ENCODE measurements at places on chromosomes 16 and 17.
A peak's percentile ranks its signal among the peaks of the same experiment; 100 is the strongest.

DNA sequence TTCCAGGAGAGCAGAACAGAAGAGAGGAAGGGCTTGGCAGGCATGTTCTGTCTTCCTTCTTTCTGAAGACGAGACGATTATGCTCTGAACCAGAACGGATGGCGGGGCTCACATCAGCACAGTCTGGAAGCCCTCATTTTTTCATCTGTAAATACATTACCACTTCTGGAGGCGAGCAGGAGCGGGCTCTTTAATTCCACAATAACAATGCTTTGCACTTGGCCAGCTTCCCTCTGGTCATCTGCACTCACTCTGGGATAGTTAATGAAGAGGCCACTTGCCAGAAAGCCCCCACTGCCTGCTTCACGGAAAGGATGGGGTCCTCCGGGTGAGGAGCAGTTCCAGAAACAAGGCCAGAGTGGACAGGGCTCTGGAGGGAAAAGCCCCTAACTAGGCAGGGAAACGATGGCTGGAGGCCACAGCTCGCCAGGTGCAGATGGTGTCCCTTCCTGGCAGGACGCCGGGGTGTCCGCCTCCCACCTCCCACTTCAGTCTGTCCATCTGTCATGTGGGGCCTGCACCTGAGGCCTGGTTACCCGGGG is 13.1 kb upstream of the BCAR1 start:
- no peak for DNase-seq

DNA sequence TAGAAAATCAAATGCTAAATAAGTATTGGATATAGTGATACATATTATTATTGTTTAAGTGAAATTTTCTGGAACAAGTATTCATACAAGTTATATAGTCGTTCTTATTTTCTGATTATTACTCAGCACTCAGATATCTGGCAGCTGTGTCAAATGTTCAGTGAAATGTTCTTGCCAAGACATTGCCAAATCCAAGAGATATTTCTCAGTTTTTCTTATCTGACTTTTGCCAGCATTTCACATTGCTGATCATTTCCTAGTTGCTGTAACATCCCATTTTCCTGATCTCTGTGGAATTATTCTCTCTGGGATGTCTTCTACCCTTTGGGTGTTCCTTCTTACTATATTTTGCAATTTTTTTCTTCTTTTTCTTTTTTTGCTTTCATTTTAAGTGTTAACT is 262.3 kb downstream of the KIF2B start:
- DNase-seq: no peak

DNA sequence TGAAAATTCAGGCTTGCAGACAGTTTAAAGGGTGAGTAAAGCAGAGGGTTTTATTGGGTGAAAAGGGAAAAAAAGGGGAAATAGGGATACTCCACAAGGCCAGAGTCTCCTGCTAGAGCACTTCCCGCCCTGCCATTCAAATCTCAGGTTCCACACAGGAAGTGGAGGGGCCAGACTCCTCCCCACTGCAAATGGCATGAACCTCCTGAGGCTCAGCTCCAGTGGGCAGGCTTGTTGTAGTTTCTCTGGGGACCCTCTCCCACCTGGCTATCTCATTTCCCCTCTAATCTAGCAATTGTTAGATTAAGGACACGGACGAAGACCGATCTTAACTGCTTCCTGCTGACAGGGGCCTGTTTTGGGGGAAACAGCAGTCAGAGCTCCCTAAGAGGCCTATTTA is 43.4 kb downstream of the TAOK1 start:
- DNase-seq: no peak

DNA sequence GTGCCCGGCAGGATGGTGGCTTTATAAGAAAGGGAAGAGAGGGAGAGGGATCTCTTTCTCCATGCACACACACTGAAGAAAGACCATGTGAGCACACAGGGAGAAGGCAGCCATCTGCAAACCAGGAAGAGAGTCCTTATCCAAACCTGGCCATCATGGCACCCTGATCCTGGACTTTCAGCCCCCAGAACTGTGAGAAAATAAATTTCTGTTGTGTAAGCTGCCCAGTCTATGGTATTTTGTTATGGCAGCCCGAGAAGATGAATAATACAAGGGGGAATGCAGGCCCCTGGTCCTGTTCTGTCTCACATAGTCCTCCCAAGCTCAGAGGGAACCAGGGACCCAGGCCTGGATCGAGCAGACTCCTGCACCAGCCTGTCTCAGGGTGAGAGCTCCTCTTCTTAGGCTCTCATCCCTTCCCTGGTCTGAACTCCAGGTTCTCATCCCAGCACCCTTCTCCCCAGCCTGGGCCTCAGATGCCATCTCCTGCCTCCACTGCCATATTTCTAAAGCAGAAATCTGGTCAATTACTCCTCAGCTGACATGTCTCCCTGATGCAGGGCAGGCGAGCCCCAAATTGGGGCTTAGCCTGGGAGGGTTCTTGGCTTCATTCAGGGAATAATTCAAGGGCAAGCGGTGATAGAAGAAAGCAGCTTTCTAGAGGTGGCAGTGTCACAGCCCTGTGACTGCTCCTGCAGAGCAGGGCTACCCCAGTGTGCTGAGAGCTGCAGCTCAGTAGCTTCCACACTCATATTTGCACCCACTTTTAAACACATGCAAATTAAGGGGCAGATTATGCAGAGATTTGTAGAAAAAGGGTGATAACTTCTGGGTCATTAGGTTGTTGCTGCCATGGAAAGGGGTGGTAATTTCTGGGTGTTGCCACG is 28.8 kb downstream of the IGFBP4 start:
- DNase-seq: peak; percentile 47

DNA sequence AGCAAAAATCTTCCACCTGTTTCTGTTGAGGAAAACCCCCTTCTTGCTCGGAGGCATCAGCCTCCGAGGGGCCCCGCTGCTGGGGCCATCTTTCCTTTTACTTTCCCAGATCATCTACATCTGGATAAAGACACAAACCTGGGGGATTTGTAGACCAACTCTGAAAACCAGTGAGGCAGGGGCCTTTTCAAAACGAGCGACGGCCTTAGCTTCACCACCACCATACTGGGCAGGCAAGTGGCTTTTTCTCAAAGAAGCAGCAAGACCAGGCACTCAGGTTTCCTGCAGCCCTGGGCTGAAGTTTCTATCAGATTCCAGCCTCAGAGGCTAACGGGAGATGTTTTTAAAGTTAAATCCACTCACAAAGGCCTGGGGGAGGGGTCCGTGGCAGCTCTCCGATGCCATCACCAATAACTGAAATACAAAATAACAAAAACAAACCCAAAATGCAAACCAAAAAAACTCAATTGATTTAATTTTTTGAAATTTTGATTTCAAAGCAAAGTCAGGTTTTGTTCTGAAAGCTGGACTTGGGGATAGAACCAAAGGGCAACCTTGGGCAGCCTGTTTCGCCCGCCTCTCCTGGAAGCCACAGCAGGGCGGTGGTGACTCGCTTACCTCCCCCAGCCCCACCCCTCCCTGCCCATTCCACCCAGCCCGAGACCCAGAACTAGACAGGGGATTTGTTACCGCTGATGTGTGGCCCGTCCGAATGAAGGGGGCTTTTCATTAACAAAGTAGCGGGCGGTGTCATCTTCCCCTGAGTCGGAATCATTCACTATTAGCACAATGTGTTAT is 55.8 kb downstream of the SALL1 start:
- DNase-seq: no peak

- no peak for DNase-seq
Measured at GRCh38 chr16:11524098-11524760, 62.5 kb downstream of the LITAF start.

DNA sequence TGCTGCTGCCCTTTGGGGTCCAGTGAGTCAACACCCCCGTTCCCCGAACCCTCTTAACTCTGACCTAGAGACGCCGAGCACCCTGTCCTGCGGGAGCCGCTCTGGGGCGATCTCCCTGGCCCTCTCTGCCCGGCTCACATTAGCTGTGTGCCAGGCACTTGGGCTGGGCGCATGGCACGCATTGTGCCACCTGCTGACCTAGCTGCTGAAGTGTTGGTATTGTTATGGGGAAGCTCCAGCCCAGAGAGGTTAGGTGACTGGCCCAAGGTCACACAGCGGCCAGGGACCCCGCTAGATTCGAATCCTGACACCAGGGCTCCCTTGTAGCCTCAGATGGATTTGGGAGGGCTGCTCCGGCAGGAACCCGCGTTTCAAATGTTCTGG is 1.1 kb downstream of the HSD17B1 start:
- DNase-seq: no peak

DNA sequence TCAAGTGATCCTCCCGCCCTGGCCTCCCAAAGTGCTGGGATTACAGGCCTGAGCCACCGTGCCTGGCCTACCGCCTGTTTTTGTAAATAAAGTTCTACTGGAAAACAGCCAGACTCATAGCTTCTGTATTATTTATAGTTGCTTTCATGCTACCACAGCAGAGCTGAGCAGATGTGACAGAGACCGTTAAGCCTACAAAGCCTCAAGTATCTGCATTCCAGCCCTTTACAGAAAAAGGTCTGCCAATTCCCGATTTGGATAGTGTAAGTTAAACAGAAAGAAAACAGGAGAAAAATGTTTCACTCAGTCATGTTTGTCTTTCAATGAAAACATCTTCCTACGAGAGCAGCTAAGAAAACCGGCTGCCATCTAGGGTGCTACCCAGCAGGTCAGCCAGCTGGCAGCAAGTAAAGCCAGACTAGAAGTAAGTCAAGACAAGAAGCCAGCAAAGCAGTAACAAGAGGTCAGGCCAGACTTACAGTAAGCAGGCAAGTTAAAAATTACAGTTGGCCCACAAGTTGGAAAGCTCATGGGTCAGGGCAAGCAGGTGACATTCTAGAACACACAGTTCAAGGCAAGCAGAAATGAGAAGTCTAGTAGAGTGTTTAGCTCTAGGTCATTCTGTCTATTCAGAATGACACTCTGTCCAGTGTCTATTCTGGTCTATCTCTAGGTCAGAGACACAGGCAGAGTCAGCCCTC is 17.7 kb downstream of the NCBP3 start:
- peak; percentile 52 for DNase-seq

GRCh38 chr17:81160747-81161453 is 4.4 kb upstream of the PVALEF start:
- DNase-seq: no peak

GRCh38 chr16:66508914-66509496 is 40.9 kb downstream of the TK2 start:
- DNase-seq: no peak

GRCh38 chr16:24988593-24989338 is 26.4 kb downstream of the ARHGAP17 start:
- DNase-seq: peak; percentile 82

- DNase-seq: peak; percentile 27
Measured at GRCh38 chr16:27639561-27640276, 89.8 kb downstream of the KATNIP start.

- no peak for DNase-seq
Measured at GRCh38 chr16:68259007-68259825, 5.1 kb upstream of the SLC7A6 start.

DNA sequence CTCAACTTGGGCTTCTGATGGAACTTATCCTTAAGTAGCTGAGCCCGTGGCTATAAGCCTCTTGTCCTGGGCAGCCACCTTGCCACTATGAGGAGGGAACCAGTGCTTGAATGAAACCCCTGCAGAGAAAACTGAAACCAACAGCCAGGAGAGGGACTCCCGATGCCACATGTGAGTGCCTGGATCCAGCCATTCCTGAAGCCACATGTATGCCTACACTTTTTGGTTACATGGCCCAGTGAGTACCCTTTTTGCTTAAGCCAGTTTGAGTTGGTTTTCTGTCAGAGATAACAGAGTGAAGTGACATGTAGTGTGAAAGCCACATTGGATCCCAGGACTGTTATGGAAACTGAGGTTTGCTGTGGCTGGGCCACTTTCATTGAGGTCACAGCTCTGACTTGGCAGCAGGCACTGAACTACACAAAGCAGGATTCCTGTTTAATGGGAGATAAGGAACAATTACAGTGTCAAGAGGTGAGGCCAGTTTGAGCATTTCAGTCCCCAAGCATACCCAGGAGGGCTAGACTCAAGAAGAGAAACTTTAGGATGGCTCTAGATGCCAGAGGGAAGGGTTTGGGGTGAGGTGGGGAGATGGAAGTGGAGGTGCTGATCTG is 222.2 kb downstream of the PARN start:
- no peak for DNase-seq

GRCh38 chr17:17058304-17058703 is 16.0 kb downstream of the MPRIP start:
- DNase-seq: no peak
